ENCODE measurements at places on chromosomes 11 and 22.

DNA sequence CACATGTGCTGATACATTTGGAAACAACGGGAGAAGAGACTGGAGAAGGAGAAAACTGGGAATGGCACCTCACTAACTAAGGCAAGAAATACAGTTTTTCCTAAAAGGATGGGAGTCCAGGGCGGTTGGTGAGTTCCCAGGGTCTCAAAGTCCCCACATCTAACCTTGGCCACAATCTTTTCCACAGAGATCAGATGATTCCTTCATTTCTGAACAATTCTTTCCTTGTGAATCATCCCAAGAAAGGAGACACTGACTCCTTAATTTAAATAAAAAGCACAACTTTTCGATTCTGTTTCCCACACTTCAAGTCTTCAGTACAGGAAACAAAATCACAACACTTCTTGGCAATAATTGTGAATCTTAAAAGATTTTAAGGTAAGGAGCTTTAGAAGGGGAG is 384.7 kb downstream of the DCDC1 start:
- no peak for DNase-seq

DNA sequence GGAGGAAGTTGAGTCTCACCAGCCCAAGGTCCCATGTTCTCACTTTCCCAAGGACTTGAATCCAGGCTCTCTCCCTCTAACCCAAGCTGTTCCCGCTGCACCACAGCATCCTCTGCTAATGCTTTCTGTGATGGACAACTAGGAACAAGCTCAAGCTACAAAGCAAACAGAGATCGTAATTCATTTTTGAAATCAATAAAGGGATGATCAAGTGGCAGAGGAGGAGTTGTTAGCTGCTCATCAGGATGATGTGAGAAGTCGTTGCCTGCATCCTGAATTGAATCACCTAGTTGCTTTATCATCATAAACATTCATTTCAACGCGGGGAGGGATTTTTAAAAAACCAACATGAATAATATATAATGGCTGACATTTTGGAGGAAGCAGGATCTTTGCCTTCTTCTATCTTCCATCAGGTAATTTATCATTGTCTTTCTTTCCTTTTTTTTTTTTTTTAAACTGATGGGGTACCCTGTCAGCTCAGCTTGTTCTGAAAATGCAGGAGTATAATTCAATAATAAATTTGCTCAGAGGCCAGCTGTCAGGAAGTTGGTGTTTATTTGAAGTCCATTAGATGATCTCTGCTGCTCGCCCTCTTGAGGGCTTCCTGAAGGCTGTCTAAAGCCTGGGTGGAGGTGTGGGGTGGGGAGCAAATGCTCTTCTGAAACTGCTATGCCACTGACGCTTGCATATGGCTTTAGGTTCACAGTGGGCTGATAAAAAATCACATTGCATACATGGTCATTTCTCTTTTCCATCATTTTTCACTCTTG is 174.4 kb upstream of the NARS2 start:
- DNase-seq: no peak

DNA sequence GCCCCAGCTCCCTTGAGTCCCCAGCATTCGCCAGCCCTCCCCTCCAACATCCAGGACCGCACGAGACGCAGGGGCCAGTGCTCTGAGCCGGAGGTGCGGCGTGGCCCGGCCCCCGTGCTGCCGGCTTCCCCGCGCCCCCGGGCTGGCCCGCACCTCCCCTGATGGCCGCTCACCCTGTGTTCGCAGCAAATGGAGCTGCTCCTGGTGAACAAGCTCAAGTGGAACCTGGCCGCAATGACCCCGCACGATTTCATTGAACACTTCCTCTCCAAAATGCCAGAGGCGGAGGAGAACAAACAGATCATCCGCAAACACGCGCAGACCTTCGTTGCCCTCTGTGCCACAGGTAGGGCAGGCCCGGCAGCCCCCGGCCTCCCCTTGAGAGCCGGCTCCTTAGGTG is 2.7 kb downstream of the CCND1 start:
- no peak for DNase-seq

DNA sequence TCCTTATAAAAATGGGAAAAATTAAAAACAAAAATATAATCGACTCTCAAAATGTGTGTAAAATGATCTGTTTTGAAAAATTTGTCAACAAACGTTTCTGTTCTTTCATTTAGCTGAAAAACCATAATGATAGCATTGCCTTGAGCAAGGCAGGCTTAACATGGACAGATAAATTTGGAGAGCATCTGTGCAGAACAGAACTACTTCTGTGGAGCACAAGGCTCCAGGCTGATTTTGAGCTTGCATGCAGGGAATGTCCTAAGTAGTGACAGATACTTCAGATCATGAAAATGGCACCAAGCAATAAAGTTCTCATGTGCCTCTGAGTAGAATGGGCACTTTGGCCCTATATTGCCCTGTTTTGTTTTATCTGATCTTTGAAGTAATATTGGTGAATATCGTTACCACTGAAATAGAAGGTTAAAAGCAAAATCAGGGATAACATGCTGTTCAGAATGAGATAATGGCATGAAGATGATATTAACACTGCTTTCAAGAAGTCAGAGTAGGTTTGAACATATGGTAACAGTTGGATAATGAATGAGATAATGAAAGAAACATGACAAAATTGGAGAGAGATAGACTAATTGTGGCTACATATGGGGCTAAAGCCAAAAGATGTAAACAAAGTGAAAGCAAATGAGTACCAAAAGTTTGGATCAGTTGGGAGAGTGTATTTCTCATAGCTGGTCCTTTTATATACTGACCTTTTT is 730.5 kb upstream of the CCDC179 start:
- no peak for DNase-seq

DNA sequence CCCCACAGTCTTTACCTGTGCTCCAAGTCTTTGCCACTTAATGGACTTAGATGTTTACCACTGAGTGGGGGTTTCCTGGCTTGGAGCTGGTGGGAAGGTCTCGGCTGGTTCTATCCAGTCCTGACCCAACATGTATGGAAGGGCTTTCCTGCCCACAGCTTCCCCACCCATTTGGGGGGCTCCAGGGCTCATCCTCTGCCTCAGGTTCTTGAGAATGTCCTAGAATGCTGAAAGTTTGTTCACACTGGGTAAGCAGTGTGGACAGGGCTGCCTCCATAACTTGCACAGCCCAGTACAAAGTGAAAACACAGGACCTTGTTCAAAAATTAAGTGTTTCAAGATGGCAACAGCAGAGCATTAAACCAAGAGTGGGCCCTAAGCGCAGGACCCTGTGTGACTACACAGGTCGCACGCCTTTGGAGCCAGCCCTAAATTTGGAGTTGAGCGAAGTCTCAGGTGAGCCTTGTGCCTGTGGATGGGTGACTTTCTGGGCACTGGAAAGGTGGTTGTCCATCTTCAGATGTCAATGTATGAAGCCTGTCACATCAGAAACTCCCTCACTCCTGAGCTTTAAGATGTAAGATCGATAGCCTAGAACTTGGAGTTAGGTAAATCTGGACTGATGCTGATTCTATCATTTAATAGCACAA is 72.7 kb upstream of the NARS2 start:
- no peak for DNase-seq

DNA sequence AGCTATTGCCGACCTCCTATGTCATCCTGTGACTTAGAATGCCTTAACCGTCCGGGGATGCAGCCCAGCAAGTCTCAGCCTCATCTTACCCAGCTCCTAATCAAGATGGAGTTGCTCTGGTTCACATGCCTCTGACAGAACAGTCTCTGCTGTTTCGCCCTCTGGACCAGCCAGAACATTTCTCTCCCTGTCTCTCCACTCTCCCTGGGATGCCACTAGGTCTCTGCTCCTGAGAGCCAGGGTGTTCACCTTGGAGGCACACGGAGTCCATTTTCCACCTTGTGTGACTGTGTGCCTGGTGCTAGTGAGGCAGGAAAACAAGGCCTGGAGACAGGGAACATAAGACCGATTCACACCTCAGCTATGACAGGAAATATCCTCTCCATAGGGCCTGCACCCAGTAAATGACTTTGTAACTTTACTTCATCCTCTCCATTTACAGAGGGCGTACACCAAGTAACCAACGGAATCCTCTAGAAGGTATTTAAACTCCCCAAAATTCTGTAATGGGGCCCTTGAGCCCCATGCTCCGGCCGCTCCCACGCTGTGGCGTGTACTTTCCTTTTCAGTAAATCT is 16.8 kb upstream of the B4GALNT4 start:
- no peak for DNase-seq

- DNase-seq: no peak
These were observed 626 bp upstream of the TBX10 start for GRCh38 chr11:67640021-67640757.

- DNase-seq: no peak
These were observed 170.4 kb downstream of the ETS1 start for GRCh38 chr11:128416976-128417375.

GRCh38 chr11:24514219-24514594 is 17.4 kb downstream of the LUZP2 start:
- DNase-seq: no peak

GRCh38 chr22:31526270-31526669 is 29.9 kb downstream of the SFI1 start:
- DNase-seq: no peak

- no peak for DNase-seq
These were observed 25.8 kb upstream of the NECTIN1 start for GRCh38 chr11:119754656-119755355.

DNA sequence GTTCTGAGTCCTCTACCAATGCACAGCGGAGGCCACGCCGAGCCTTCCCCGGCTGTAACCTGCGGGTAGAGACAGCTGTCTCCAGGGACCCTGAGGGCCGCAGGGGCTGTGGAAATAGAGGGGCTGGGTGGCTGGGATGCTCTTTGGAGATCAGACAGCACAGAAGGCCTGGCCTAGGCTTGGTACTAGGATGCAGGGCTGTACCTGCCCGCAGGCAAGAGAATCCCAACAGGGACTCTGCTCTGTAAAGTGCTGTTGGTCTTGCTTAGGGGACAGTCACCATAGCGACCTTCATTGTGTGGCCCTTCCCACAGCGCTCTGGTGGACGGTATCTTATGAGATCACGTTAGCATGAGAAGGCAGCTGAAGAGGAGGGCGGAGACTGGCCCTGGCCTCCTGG is 11.3 kb upstream of the KCNJ5 start:
- no peak for DNase-seq

DNA sequence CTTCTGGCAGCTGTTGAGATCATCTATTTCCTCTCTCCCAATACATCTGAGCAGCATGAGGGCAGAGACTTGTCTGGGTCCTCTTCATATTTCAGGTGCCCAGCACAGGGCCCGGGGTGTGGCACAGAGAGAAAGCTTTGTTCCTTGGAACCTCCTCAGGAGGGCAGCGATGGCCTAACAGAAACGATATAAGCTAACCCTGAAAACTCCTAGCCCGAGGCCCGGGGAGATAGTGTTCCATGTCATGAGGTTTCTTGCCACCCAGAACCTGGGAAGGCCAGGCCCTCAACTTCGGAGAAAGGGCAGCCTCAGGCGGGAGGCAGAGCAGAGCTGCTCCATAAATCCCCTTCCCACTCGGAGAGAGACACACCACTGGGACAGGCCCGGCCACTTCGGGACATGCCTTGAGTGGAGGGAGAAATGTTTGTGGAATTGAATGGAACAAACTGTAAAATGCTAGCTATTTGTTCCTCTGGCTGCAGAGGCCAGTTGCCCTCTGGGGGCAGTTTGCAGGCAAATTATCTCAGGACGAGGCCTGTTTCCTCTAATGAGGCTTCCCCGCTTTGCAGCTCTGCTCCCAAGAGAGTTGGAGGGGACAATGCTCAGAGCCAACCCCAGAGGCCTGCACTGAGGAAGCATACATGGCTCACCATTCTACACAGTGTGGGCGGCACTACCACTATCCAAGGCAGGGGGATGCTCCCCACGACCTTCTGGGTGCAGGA is 11.6 kb downstream of the ARRB1 start:
- no peak for DNase-seq

GRCh38 chr11:108558222-108558621 is 35.3 kb downstream of the EXPH5 start:
- DNase-seq: no peak

DNA sequence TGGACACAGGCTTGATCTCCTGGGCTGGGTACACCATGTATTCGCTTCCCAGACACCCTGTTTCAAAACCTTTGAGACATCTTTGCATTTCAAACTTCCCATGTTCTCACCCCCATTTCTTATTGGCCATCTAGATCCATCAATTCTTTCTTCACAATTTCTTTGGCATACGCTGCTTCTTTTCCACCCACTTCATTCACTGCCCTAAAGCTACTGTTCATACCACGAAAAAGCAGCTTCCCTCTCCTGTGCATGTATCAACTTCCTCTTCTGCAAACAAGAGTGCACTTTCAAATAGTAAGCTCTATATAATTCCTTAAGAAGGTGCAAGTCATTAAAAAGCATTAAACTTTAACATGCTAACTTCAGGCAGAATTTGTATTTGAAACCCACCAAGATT is 21.4 kb downstream of the UVRAG start:
- DNase-seq: no peak

DNA sequence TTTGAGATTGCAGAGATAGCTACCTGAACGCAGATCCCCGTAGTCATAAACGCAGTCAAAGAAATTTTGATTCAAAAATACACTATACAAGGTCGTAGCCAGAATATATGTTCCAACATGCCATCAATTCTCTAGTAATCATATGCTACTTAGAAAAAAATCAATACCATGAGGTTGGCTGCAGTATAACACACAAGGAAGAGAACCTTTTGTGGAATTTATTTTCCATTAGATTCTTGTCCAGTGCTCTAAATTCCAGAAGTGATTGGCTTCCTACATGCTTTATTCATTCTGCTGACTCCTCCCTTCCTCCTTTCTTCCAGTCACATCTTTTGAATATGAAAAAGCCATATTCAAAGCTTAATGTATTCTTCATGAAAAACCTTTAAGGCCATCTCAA is 189.9 kb downstream of the NTM start:
- DNase-seq: no peak

- no peak for DNase-seq
These were observed 11.0 kb upstream of the PTPRJ start for GRCh38 chr11:47969401-47969800.

GRCh38 chr11:76891285-76891684 is 30.6 kb downstream of the ACER3 start:
- no peak for DNase-seq

DNA sequence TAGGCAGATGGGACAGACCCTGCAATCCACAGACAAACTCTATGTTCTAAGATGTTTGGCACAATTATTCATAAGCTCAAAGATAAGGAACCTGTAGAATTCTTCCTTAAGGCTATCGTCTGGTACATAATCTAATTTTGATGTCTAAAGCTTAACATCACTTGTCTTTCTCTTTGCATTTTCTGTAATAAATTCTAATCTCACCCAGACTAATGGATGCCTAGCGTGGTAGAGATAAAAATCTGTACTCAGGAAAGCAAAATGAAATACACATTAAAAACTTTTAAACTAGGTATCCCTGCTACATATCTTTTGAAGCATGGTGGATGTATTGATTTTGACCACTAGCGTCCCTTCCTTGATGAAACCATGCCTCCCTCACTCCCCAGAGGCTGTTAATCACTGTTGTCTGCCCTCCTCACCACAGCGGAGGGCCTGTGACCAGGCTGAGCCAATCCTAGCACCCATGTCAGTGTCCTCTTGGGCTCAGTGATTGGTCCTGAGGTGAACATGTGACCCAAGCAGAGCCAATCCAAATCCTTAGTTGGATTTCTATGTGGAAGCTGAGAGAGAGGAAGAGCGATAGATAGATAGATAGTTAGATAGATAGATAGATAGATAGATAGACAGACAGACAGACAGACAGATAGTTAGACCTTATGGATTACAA is 82.2 kb upstream of the GRK3 start:
- no peak for DNase-seq
